ENCODE measurements at places on chromosomes 1 and 21.

DNA sequence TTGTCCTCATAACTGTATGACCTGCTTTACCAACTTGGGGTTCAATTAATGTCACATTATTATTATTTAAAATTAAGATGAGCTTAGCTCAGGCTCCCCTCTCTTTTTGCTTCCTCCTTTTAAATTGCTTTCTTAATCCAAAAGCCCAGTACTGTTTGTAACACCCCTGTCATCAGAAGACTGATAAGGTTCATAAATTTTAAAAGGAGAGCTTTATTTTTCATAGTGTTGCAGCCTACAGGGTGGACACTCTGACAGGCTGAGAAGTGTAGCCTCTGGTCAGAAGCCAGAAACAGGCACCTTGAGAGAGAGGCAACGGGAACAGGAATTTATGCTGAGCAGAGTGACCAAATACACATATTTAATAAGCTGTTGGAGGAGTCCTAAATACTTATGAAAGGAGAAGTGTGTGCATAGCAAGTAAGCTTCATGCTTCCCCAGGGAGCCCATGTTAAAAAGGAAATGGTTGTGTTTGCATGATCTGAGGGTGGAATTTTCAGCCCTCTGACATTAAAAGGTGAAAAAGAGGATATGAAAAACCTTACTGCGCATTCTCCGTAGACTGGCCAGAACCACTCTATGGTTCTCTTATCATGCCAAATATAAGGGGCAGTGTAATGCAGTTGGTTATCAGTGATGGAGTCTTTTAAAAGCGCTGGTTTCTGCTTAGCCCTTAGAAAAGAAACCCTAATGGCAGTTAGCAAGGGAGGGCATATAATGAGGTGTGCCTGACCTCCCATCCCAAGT is 30.5 kb upstream of the FGGY start:
- DNase-seq, result no peak

- DNase-seq, result peak; percentile 82
These were observed at the start of gene EPB41 for GRCh38 chr1:28914228-28915030. EPB41 (plus strand) TSS chr1:28914569; CDS start chr1:28987438, 72,869 bp downstream.

DNA sequence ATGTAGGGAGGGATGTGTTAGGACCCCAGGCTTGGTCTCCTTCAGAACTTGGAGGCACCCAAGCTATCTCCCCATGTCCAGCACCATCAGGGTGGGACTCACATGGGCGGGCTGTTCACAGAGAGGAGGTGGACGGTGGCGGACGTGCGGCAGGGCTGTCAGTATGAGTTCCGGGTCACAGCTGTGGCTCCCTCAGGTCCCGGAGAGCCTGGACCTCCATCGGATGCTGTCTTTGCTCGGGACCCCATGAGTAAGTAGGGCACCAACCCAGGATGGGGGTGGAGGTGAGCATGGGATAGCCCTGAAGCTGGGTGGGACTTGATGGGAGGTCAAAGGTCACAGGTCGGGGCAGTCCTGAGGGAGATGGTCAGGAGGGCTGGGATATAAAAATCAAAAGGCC is 27.8 kb downstream of the IGFN1 start:
- DNase-seq, result no peak

- no peak for DNase-seq
These were observed 50.7 kb downstream of the ZZZ3 start for GRCh38 chr1:77631751-77632150.

DNA sequence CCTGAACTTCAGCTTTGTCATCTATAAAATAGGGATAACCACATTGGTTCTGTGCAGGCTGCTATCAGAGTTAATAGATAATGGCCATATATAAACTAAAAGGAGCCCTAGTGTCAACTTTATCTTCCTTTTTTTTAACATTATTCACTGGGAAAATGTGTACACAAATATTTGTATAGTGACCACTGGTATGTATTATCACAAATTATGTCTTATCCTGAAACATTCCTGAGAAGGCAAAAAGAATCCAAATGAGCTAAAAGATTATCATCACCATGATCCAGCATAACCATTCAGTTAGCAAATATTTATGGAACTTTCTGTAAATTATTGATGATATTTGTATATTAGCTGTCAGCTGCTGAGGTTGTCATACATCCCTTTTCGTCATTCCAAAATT is 16.6 kb downstream of the ANGPTL3 start:
- peak; percentile 27 for DNase-seq

Measured in fibroblast of the aortic adventitia (primary cell).